ENCODE measurements at places on chromosomes 2 and 18.

GRCh38 chr2:242030858-242031257, 161.3 kb downstream of the RTP5 start:
- DNase-seq: no peak

GRCh38 chr18:56637711-56638231, 621 bp downstream of the TXNL1 start:
- no peak for DNase-seq

GRCh38 chr2:166181813-166182154, 54.0 kb upstream of the SCN1A start:
- DNase-seq: no peak

GRCh38 chr2:40955635-40956034, 503.7 kb upstream of the SLC8A1 start:
- no peak for DNase-seq

DNA sequence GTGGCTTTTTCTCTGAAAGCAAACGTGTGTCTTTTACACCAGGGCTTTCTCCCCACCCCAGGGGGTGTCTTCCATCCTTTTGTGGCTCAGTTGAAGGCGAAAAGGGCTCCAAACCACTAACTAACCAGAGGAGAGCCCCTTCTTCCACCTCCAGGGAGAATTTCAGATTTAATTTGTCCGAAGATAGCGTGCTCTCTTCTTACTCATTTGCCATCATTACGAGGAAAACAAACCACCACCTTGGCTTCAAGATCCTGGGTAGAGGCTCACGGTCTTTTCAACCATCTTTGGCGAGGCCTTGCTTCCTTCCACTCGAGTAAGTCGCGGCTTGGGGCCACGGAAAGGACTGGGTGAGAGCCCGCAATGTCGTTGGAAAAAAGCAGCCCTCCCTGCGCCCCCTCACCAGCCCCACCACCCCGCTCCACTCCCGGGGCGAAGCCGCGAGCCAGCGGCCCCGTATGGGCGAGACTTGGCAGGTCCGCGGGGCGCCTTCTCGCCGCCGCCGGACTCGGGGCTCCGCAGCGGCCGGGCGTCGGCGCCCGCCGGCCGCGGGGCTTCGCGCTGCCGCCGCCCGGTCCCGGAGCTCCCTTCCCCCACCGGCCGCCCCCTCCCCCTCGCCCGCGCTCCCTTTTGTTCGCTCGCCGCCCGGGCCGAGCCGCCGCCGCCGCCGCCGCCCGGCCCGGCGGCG, 1.7 kb upstream of the ZNF532 start:
- DNase-seq: no peak

DNA sequence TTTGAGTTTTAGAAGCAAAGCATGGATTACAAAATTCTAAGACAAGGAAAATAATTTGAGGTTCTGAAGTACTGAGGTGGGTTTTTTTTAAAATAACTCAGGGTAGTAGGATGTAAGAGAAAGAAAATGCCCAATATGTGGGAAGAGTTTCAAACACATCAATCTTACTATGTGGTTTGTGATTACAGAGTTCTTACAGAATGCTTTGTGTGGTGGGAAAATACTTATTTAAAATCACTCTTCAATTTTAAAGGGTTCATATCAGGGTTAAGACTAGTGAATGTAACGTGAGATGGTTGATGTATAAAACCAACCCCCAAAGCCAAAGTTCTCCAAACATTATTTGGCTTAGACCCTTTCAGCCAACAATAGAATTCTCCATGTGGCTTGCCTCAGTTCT, 173.5 kb downstream of the UBE2E3 start:
- no peak for DNase-seq

- DNase-seq: no peak
Observed at GRCh38 chr2:60407398-60407797, 146.1 kb downstream of the BCL11A start.

DNA sequence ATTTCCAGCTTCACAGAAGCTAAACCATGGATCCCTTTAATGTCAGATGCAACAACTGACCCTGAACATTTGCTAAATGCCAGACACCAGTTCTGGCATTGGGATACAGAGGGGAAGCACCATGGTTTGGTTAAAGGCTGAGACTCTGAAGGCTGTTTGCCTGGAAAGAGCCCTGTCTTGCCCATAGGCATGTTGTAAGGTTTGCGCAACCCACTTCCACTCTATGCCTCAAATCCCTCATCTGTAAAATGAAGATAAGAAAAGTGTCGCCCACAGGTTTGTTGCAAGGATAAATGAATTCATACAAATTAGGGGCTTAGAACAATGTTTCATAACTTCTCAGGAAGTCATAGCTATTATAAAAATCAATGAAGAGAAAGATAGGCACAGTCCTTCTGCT, 380.9 kb upstream of the GYPC start:
- no peak for DNase-seq

DNA sequence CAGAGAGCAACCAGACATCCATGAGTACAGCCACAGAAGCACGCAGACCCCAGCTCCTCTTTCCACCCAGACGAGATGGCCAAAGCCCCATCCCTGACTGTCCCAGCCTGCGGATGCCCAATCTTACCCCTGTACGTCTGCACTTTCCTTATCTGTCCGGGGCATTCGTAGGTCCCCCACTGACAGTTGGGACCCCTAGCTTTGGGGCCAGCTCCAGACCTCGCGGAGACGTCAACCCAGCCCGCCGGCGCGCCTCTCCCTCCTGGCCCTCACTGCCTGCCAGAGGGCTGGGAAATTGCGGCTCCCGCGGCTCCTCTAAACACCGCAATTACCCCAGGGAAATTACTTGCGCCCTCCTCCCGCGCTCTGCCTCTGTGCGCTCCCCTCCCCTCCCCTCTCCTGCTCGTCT, 2.3 kb downstream of the ECEL1 start:
- DNase-seq: no peak

- peak; percentile 54 for DNase-seq
Observed at GRCh38 chr2:7203056-7203467, 285.9 kb downstream of the RNF144A start.

DNA sequence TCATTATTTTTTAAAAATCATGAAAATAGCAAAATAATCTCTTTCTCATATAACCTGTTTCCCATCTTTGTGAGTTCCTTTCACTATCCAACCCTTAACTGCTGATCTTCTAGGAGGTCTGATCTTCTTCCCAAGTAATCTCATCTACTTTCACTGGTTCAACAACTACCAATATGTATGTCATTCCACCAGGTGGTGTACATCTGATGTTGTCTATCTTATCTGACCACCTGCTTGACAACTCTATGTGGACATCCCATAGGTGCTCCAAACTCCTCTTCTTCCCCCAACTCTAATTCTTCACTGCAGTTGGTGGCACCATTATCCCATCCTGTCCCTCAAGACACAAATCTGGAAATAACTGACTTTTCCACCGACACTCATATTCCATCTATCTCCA, 62.5 kb downstream of the FAM228A start:
- no peak for DNase-seq

GRCh38 chr2:156399224-156399949, 36.8 kb upstream of the GPD2 start:
- DNase-seq: no peak

- DNase-seq: no peak
Observed at GRCh38 chr2:100733391-100734187, 86.3 kb upstream of the NPAS2 start.

GRCh38 chr18:8942909-8943545, 159.5 kb upstream of the NDUFV2 start:
- DNase-seq: no peak

GRCh38 chr18:543447-544078, 36.6 kb upstream of the CETN1 start:
- DNase-seq: no peak

DNA sequence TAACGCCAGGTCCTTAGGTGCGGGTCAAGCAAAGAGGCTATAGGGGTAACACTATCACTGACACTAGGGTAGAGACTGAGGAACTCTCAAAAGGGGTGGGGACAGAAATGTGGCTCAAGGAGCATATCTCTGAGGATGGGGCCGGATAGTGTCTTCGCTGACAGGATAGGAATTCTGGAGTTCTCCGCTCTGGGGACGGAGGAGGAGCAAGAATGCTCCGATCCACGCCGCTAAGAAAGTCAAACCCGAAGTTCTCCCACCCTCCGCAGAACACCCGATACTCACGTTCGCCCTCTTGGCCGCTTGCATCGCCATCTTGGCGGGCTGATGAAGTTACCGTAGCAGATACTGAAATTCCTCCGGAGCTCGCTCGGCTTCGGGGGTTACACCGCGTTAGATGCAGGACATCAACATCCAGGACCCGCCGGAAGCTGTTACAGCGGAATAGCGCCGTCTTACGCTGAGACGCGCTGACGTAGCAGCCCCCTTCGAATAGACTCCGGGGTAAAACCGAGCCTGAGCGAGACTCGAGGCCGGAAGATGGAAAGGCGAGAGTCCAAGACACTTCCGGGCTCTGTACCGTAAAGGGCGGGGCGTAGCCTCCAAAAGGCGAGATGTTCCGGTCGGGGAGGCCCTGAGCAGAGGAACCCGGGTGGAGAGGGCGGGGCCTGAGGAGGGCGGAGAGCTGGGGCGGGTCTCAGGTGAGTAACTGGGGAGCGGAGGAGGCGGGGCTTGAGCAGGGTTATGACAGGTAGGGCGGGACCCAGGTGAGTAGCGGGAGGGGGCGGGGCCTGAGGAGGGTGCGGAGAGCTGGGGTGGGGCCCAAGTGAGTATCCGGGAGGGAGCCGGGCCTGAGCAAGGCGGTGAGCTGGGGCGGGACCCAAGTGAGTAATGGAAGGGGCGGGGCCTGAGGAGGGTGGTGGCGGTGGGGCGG, at the start of gene SF3B6:
TSS of gene SF3B6 (minus strand) at position 412 of the 934 bp plus-strand sequence. CDS start at position 315, 97 bp downstream.
- DNase-seq: peak; percentile 100

DNA sequence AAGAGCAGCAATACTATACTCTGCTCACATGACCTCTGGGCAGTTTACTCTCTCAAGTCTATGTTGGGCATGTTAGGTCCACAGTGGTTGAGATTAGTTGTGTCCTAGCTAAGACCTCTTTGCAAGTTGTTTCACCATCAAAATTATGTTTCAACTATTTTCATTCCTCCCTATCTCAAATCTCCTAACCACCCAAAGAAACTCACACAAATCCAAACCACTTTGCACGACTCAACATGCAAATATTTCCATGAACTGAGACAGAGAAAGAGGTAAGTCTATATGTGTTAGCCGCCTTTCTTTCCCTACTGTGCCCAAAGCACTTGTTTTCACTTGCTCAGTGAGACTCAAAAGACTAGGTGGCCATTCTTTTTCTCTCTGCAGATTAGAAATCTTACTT, 546.8 kb downstream of the TNS1 start:
- no peak for DNase-seq

GRCh38 chr2:167776359-167776758, 471.0 kb downstream of the STK39 start:
- no peak for DNase-seq

DNA sequence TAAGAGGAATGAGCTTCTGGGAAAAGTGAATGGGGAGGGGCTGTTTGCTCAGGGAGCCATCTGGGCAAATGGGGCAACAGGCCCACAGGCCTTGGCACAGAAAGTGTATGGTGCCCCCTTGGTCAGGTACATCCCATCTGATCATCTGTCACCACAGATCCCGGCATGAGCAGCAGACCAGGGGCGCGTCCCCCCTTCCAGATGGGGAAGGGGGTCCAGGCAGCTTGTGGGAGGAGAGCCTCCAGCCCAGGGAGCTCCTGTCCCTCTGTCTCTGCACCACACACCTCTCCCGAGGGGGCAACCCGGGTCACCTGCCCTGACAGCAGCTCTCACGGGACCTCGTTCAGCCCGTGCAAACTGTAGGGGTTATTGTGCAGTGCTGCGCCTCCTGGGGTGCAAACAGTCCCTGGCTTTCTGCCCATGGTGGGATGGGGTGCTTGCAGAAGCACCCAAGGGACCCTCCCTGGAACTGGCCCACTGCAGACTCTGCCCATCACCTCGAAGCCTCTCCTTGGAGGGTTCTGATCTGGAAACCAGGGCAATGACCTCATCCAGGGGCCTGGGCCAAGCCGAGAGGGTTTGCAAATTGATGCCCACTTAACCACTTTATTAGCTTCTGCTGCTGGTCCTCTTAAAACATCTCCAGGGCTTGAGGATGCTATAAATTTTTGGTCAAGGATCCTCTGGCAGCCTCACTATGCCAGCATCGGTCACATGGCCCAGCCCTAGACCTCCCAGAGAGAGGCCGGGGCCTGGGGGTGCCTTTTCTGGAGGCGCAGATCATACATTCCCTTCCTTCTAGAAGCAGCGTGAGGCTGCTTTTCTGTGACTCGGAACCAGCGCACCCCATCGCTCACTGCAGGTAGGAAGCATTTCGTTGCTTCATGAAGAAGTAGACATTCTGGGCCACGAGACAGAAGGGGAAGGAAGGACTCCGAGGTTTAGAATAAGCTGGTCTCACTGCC, 7.6 kb upstream of the BOK start:
- no peak for DNase-seq

Data from naive thymus-derived CD8-positive, alpha-beta T cell (primary cell).